Lower lobe of right lung (tissue), 2 donors: ENCODE measurements at places on chromosomes 1 and 21.
A peak's percentile ranks its signal among the peaks of the same experiment; 100 is the strongest.

DNA sequence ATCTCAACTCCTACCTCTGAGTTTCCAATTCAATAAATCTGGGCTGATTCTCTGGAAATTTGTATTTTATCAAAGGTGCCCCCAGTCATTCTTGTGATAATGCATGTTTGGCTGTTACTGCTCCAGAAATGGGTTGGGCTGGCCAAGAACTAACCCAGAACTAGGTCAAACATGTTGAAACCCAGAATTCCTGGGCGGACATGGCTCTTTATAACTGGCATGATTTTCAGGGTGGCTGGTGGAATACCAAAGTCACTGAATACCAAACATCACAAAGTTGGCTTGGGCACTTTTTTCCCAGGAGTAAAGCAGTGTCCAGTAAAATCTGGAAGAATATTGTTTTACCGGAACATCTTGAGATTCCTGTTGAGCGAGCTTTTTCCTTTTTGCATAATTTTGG is 89.4 kb upstream of the S1PR1 start:
- DNase-seq, result no peak

- DNase-seq, result no peak
Measured at GRCh38 chr1:81876901-81877733, 76.4 kb downstream of the ADGRL2 start.

- peak; percentile 51 for DNase-seq
Measured at GRCh38 chr1:18948913-18949685, 7.4 kb downstream of the IFFO2 start.

- no peak for DNase-seq
Measured at GRCh38 chr1:118486199-118486598, 301.2 kb upstream of the SPAG17 start.

- DNase-seq, result no peak
Measured at GRCh38 chr1:57088653-57089052, 122.8 kb upstream of the C8B start.

GRCh38 chr1:166087734-166088571 is 78.8 kb downstream of the FAM78B start:
- no peak for DNase-seq

DNA sequence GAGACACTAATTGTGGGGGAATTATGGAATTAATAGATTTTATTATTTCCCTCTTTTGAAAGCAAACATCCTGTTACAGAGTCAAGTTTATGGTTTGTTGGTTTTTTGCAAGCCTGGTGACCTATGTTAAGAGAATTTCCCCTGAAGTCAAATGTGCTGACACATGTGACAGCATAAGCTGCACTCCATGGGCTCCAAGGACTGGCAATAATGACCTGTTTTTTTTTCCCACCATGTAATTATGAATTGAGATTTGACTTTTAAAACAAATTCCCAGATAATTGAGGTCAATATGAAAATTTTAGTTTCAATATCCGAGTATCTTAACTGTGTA is 242.5 kb upstream of the SGIP1 start:
- DNase-seq, result no peak

GRCh38 chr1:230299191-230300006 is 126.7 kb downstream of the PGBD5 start:
- DNase-seq, result no peak

GRCh38 chr1:29635501-29636263 is 399.4 kb downstream of the PTPRU start:
- no peak for DNase-seq

- DNase-seq, result no peak
Measured at GRCh38 chr1:154784924-154785531, 85.1 kb downstream of the KCNN3 start.

GRCh38 chr1:206803221-206803730 is 31.0 kb upstream of the IL10 start:
- DNase-seq, result no peak

DNA sequence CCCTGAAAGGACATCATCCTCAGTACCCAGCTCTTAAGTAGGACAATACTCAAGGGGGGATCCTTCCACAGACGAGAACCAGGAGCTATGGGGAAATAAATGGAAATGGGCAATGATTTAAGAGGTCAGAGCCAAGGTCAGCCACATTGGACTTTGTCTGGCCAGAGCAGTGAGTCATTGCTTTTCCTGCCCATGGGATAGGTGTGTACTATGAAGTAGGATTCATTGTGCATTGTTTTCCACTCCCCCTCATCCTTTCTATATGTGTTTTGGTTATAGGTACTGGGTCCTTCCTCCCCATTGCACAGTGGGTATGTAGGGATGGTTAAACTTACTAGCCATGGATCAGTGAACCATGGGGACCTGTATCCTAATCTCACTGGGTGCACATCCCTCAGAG is 328.9 kb upstream of the USP25 start:
- DNase-seq, result no peak

GRCh38 chr1:228823200-228823599 is 87.9 kb downstream of the RHOU start:
- DNase-seq, result no peak

DNA sequence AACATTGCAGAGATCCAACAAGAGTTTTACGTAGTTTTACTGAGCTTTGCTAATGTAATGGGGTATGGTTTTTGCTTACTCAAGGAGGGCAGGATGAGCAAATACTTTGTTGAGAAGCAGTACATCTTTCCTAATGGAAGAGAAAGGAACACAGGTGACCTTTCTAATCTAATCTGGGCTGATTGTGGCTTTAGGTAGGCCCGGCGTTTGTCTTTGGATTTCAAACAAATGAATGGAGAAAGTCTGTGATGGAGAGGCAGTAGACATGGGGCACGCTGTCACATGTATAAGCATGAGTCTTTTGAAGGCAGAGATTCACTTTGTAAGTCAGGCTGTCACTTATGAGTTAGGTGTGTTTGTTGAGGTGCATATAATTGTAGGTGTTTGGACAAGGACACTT is 1.7 kb downstream of the PLEKHM2 start:
- no peak for DNase-seq

DNA sequence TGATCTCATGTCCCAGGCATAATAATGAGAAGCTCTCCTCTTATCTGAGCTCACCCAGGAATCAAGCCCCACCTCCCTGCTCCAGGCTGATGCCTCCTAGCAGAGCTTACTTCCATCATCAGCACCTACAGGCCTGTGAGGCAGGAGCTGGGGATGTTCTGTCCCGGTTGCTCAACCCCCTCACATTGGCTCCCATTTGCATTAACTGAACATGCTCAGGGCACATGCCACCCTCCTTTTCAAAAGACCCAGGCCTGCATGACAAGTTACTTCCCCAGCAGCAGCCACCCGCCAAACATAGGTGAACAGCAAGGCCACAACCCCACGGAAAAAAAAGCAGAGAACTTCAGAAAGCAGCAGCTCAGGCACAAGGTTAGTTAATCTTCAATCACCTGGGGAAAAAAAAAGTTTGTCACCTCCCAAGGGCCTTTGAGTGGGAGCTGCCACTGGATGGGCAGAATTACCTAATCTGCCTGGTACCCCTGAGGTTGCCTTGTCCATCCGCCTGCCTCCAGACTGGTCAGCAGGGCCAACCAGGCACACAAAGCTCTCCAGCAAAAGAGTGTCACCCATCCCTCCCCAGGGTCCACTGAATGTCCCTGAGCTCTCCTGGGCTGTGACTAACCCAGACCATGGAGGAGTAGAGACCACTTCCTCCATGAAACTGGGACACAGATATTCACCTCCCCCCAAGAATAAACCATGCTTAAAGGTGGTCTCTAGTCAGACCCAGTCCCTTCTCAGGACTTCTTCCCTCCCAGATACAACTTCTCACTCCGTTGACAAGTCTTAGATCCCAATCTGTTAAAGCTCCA is 4.4 kb downstream of the KCNN3 start:
- DNase-seq, result no peak

DNA sequence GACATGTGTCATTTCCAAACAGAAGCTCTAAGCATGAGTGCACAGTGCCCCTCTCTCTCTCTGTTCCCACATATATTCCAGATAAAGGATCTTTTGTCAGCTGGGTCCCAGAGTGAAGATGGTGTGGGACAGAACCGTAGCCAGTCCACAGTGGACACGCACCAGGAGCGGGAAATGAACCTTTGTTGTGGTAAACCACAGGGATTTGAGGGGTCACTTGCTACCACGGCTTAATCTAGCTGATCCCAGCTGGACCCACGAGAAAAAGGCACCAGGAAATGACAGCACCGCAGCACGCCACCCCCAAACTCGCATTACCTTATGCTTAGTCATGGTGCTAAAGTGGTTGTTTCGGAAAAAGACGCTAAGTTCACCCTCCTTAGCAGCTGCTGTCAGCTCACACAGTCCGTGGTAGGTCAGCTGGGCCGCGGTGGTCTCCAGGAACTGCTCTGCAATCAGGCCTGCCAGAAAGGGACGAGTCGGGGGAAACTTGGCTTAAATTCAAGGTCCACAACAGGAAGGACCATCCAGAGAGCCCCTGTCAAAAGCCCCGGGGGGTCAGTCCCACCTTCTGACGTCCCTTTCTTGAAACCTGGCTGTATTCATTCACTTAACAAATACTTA is 7.5 kb downstream of the MINDY1 start:
- no peak for DNase-seq

DNA sequence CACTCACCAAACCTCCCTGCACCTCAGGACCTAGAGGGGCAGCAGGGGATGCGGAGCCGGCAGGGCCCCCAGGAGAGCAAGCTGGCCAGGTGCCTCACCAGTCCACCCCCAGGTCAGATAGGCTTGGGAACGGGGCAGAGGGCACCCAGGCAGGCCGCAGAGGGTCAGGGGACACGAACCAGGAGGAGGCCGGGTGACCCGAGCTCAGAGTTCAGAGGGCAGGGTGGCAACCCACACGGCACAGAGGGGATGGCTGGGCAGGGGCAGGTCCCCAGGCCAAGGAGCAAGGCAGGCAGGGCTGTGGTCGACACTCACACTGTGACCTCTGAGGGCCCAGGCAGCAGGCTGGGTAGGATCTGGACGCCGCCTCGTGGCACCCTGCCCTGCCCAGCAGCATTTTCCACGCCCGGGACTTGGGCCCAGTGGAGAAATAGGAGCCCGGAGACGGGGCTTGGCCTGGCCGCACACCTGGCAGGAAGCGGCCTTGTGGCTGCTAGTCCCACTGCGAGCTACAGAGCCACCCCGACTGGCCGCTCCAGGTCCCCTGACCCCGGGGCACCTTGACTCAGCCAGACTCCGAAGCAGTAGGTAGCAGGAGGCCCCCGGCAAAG is 5.3 kb downstream of the DVL1 start:
- no peak for DNase-seq

GRCh38 chr1:214337015-214337414 is 56.1 kb downstream of the SMYD2 start:
- DNase-seq, result no peak

DNA sequence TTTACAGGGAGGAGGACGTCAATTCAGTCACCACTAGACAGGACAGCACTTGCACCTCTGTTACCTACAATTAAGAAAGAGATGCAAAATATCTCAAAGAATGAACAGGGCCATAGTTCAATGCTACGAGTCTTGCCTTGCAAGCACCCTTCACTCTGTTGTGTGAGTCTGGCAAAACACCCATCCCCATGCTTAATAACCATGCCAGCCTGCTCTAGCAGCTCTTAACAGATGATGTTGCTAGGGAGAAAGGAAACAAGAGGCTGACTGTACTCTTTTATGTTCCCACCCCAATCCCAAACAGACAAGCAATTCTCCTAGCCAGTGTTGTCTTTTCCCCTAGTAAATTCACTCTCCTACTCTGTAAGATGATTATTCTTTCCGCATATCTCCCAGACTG is 5.3 kb downstream of the CBR1 start:
- no peak for DNase-seq

GRCh38 chr1:64798872-64799271 is 54.0 kb downstream of the RAVER2 start:
- no peak for DNase-seq

- no peak for DNase-seq
Measured at GRCh38 chr1:36092166-36092797, 3.6 kb downstream of the ADPRS start.

GRCh38 chr1:198623752-198624647 is 14.8 kb upstream of the PTPRC start:
- no peak for DNase-seq

- DNase-seq, result peak; percentile 62
Measured at GRCh38 chr21:36297938-36298572, 21.9 kb upstream of the MORC3 start.

GRCh38 chr1:111856411-111857185 is 100.9 kb downstream of the DDX20 start:
- DNase-seq, result no peak

- DNase-seq, result no peak
Measured at GRCh38 chr1:229980009-229980408, 87.0 kb upstream of the GALNT2 start.

- DNase-seq, result no peak
Measured at GRCh38 chr1:29761159-29761928, 525.0 kb downstream of the PTPRU start.

- DNase-seq, result no peak
Measured at GRCh38 chr1:61914823-61915482, 172.7 kb downstream of the PATJ start.

DNA sequence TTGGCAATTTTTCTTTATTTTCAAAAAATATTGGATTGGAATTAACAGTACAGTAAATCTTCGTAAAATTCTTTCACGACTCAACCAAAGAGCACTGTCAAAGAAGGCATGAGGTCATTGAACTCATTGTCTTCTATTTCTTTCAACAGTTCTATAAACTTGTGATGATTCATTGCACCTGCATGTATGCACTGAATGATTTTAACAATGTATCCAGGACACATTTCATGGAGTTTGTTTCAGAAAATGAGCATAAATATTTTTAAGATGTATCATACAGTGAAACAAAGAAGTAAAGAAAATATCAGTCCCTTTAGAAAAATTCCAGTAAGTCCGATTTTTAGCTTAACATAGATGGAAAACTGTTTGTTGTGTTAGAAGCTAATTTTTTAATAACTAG is 33.6 kb upstream of the CD34 start:
- no peak for DNase-seq

GRCh38 chr1:211344152-211344618 is 17.6 kb downstream of the TRAF5 start:
- DNase-seq, result no peak

GRCh38 chr1:95257758-95258157 is 23.7 kb downstream of the RWDD3 start:
- DNase-seq, result no peak

DNA sequence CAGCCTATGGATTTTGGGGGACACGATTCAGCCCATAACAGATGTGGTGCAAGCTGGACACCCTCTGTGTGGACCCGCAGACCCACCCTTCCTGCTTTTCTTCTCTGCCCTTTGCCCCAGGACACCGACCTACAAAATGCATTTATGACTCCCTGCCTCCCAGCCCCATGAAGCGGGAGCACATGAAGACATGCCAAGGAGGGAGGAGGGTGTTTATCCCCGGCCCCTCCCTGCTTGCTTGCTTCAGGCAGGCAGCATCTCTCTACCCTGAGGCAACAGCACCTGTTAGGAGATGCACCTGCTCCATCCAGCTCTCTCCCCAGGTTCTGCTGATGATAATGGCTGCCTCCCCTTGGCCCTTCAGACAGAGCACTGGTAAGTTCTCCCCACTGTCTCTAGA is 187.5 kb downstream of the PSMG1 start:
- DNase-seq, result no peak

DNA sequence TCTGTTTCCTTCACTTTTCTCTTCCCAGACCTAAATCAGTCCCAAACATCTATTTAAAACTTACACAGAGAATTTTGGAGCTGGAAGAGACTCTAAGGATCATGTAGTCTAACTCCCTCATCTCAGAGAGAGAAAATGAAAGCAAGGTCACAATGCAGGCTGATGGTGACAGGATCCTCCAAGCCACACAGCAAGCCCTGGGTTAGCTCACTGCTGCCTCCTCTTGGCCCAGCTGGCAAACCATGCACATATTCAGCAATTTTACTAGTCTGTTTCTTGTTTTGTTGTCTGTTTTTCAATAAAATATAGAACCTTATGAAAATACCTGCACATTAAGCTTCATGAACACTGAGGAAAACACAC is 27.7 kb upstream of the LY9 start:
- DNase-seq, result peak; percentile 64

GRCh38 chr21:34980423-34981115 is 68.5 kb downstream of the RUNX1 start:
- no peak for DNase-seq
